Dermis blood vessel endothelial cell (primary cell): ENCODE measurements at places on chromosomes 16 and 17. TPM values are rescaled to one million over a fixed set of nuclear protein-coding genes. Genes with fewer than 3 reads are reported as not detected.
A peak's percentile ranks its signal among the peaks of the same experiment; 100 is the strongest.

The MYH8 gene
- not detected in 2 replicates for total RNA-seq

The ACSM2A gene
- total RNA-seq, result under 0.01 TPM in 1 of 2 replicates, not detected in the other

The ZNF771 gene
- total RNA-seq, result 14.8 and 21.4 TPM in 2 replicates

The KNOP1 gene
- 15.8 and 16.3 TPM in 2 replicates for total RNA-seq

DNA sequence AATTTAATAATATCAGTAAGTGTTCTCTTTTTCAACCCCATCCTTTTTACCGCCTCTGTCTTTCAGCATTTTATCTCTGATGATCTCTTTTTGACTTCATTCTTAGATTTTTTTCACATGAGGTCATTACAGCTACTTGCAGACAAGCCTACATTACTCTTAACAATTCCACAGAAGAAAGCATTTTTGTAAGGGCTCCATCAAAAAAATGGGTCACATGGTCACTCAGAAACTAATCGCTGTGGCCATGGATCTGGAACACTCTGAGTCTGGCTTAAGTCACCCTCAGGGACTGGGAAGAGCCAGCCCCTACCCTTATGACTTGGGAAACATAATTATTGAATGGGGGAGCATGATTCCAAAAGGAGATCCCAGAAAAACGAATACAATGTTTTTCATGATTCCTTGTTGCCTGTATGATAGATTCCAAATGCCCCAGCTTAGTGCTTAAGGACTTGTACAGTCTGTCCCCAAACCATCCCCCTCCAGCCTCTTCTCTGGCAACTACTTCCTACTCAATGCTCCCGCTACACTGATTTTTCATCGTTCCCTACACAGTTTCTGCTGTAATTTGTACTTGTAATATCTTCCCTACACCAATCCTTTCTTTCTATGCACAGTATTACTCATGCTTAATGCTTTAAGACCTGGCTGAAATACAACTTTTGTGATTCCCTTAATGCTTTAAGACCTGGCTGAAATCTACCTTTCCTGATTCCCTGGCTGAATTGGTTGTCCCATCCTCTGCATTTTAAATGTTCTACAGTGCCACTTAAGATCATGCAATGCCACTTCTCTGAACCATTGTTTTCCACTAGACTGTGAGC is 457.8 kb downstream of the HS3ST4 start:
- no peak for DNase-seq

GRCh38 chr17:63626551-63627180 is 4.4 kb downstream of the MAP3K3 start:
- peak; percentile 54 for DNase-seq

DNA sequence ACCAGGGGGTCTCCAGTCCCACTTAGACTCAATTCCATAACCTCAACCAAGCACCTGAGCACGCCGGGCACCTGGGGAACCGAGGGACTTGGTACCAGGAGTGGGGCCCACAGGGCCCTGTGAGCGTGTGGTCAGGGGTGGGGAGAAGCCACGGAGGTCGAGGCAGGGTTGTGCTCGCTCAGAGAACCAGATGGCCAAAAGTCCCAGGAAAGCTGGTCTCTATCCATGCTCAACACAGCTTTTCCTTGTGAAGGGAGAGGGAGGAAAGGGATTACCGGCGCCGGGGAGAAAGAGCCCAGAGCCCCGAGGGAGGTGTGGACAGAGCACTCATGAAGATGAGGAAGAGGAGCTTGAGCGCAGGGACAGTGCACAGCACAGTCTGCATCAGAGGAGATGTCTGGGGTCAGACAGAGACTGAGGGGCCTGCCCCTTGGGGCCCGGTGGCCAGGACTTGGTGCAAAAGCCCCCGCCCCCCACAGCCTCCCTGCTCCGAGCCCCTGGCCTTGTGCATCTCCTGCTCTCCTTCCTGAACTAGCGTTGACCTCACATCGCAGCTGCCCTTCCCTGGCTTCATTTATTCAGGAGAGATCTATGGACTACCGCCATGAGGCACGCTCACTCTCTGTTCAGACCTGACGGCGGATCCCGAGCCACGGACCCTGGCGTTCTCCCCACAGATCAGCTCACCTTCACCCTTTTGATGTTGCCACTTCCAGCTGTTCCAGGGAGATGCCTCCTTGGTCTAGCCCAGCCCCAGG is 355.4 kb upstream of the TNRC6C start:
- DNase-seq, result no peak

GRCh38 chr17:39754958-39755553 is 17.3 kb downstream of the GRB7 start:
- DNase-seq, result peak; percentile 5

GRCh38 chr17:38619451-38619795 is 13.7 kb upstream of the SRCIN1 start:
- no peak for DNase-seq

DNA sequence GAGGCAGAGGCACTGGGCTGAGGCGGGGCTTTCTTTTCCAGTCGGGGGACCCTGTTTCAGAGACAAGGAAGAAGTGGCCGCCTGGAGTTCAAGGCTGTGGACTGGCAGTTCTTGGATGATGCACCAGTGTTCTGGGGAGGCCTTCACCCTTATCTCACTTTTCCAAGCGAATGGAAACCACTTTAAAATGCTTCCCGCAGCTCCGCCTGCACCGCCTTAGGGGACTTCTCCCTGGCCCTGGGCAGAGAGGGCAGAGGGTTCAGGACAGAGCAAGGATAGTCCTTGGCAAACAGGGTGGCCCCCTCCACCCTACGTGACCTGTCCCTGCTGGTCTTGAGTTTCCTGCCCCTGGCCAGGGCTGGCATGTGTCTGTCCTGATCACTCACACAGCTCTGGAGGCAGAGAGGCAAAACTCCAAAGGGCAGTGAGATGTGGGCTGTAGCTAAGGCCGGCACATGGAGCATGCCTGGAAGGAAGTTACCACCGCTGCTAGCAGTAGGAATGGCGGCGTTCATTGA is 20.6 kb downstream of the RTN4RL1 start:
- no peak for DNase-seq

DNA sequence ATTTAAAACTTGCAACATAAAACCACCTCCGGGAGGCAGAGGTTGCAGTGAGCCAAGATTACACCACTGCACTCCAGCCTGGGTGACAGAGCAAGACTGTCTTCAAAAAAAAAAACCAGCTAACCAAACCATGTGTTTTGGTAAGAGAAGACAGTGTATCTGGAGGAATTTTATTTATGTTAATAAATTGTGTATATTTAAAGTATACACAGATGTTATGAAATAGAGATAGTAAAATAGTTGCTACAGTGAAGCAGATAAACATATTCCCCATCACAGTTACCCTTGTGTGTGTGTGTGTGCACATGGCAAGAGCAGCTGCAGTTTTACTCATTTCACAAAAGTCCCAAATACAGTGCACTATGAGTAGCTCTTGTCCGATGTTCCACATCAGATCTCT is 54.8 kb upstream of the CRISPLD2 start:
- no peak for DNase-seq

DNA sequence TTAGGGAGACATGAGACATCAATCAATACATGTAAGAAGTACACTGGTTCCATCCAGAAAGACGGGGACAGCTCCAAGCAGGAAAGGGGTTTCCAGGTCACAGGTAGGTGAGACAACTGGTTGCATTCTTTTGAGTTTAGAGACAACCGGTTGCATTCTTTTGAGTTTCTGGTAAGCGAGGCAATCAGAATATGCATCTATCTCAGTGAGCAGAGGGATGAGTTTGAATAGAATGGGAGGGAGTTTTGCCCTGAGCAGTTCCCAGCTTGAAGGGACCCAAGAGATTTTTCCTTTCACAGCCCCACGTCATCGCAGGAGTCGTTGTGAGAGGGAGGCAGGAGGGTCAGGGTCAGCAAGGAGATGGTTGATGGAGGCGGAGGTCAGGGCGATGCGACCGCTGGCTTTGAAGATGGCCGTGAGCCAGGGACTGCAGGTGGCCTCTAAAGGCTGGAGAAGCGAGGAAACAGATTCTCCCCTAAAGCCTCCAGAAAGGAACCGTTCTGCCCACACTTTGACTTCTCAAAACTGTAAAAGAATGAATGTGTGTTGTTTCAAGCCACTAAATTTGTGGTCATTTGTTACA is 36.5 kb downstream of the IRF8 start:
- DNase-seq, result no peak

- peak; percentile 67 for DNase-seq
Measured at GRCh38 chr16:63361032-63361624, 1324.9 kb upstream of the CDH8 start.

DNA sequence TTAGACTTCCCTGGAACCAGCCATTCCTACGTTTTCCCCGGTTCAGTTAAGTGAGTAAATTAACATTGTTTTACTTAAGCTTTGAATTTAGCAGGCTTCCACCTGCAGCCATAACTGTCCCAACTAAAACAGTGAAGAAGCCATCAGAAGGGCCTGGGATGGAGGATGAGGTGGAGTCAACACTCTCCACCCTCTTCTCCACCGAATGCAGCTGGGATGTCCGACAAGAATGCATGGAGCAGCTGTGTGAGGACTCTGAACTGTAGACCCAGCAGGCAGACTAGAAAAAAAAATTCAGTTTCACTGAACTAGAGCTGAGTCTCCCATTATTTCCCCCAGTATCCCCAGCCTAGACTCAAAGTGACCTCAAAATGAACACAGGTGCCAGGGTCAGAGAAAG is 114.8 kb downstream of the C16orf95 start:
- no peak for DNase-seq

- DNase-seq, result no peak
Measured at GRCh38 chr17:73541111-73541510, 103.1 kb downstream of the SDK2 start.

- DNase-seq, result peak; percentile 75
Measured at GRCh38 chr16:30186782-30187555, 3.6 kb downstream of the CORO1A start.

DNA sequence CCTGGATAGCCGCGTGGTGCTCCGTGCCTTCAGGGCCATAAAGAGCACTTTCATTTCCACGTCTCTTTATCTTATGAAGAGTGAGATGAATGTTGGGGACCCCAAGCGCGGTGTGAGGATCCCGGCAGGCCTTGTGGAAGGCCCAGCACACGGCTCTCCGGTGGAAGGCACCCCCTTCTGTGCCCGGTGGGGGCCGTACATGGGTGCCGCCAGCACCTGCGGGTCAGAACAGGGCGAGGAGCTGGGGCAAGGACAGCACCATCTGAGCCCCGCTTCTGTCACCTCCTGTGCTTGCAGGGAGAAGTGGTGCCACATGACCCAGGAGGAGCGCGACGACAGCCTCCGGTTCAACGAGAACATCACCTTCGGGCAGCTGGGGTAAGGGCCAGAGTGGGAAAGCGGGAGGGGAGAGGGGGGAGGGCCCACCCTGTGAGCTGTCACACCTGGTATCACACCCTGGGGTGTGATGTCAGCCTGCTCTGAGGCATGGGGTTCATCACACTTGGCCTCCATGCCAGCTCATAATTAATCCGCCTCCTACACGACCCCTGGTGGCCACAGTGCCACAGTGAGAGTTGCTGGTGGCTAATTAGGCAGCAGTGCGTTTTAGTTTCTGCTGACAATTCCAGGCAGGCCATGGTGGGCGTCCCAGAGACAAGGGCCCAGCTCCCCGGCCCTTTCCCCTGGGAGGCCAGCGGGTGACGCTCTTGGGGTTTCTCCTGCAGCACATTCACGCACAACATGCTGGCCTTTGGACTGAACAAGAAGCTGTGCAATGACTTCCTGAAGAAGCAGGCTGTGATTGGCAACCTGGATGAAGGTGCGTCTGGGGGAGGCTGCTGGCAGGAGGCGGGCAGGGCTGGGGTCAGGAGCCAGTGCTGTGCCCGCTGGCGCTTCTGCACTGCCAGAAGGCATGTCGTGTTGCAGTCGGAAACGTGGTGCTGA is 25.7 kb downstream of the CIBAR2 start:
- peak; percentile 85 for DNase-seq

- peak; percentile 81 for DNase-seq
Measured at GRCh38 chr16:24609740-24610415, 70.5 kb downstream of the RBBP6 start.

DNA sequence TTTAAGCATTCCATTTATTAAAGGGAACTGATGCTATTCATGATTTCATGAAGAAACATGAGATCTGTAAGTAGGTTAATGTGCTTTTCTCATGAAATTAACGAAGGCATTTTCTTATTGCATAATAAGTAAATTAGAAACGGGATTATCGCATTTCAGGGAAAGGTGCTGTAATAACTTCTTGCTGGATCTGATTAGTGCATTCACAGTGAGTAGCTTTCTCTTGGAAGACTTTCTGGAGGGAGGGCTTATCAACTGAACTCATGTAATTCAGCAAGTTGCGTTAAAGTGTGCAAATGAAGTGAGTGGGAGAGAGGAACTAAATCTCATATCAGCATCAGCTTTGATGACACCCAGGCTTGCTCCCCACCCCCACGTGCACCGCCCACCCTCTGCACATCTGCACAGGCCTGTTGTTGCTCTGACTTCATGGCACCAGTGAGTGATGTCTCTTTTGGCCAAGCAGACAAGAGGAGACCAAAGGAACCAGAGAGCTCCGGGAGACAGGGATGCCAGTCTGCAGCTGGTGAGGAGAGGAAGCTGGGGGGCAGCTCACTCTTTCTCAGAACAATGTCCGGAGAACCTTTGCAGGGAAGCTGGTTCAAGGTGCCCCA is 26.3 kb upstream of the GAS7 start:
- DNase-seq, result no peak

GRCh38 chr16:88705801-88706228 is 393 bp downstream of the RNF166 start:
- DNase-seq, result no peak

GRCh38 chr17:10920558-10921108 is 82.7 kb upstream of the PIRT start:
- no peak for DNase-seq

GRCh38 chr17:2055292-2056205 is 646 bp downstream of the HIC1 start:
- peak; percentile 55 for DNase-seq

DNA sequence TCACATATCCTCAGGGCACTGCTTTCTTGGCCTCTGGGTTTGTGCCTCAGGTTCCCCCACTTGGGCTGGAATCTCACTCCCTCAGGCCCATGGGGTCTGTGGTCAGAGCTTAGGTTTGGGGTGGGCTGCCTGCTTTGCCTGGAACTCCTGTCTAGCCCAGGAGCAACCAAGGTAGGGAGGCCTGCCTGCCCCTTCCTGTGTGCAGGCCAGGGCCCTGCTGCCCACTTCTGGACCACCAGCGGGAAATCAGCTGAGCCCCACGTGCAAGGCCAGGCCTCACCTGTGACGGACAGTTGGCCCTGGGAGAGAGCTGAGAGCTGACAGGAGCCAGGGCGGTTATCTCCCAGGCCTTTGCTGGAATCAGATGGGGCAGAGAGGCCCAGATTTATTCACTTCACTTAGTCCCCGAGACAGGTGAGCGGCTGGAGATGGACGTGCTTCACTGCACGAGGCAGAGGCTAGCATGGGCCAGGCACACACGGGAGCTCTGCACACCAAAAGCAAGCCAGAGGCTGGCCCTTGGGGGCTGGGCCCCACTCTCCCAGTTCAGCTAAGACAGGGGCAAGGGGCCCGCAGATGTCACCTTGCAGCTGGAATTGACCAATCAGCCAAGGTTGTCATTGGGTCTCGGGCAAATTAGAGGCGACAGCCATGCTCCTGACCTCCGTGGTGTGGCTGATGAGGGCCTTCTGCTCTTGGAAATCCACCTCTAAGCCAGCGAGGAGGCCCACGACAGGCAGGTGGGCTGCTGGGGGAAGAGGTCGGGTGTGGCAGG is 49.9 kb upstream of the DOC2B start:
- DNase-seq, result no peak

- no peak for DNase-seq
Measured at GRCh38 chr17:73717690-73718089, 73.4 kb upstream of the SDK2 start.

- DNase-seq, result no peak
Measured at GRCh38 chr17:71631483-71631882, 489.3 kb upstream of the SOX9 start.
